ENCODE measurements at places on chromosomes 12 and 14.

- no peak for DNase-seq
Observed at GRCh38 chr14:103241531-103241930, 92.5 kb upstream of the EIF5 start.

GRCh38 chr12:105459760-105460330, 129.4 kb downstream of the C12orf75 start:
- no peak for DNase-seq

DNA sequence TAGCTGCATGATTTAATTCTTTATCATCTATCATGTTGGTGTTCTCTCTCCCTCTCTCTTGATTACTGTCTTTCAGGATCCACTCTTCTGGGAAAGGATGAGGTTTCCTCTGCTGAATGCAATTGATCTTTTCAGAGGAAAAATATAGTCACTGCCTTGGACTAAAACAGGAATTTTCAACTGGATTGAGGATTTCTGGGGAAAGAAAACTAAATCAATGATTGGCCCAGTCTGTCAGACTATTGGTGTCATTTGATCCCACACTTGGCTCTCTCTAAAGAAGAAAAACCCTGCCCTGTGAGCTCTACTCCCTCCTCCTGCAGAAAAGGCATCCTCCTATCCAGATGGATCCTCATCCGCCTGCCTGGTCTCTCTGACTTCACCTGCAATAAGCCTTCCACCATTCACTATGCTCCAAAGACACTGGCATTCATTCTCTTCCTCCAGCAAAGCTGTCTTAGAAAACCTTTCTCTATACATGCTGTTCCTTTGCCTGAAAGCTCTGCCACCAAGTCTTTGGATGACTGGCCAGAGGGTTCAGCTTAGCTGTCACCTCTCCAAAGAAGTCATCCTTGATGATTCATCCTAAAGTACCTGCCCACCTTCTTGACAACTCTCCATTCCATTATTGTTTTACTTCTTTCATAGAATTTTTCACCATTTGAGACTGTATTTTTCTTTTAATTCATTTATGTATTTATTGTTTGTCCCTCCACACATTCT, 127.7 kb upstream of the CAND1 start:
- peak; percentile 17 for DNase-seq

- no peak for DNase-seq
Observed at GRCh38 chr12:52600941-52601481, at the start of gene KRT72. KRT72 (minus strand) TSS chr12:52601463; CDS start chr12:52601452, 11 bp downstream.

GRCh38 chr12:102824218-102824835, 92.7 kb downstream of the PAH start:
- DNase-seq = peak; percentile 37

DNA sequence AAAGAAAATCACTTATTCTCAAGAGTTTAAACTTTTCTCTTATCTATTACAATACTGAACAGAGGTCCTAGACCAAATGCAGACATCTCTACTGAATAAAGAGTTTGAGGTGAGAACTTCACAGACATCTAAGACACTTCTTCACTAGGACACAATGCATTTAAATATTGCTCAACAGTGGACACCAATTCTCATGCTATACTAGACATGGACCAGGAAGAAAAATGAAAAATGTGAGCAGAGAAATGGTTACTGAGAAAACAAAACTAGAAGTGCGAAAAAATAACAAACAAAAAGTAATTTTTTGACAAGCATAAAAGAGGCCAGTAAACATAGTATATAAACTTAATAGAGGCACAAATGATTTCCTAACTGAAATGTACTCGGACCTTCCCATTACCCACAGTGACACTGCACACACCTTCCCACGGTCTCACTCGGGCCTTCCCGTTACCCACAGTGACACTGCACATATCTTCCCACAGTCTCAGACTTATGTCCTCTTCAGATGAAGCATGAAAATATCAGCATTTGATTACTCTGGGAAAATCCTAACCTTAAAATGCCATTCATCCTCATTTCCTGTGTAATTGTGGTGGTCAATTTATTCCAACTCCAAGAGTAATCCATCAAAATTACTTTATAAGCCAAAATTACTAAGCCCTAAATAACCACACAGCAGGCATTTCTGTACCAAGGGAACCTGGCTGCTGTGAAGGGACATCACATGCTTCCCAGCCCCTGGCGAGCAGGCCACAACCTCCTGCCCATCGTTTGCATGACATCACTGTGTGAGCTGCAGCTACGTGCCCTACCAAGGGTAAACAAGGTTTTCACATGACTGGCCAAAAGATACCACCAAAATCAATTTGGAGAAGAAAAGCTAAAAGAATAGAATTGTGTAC, 6.4 kb downstream of the SLC15A4 start:
- DNase-seq = no peak

DNA sequence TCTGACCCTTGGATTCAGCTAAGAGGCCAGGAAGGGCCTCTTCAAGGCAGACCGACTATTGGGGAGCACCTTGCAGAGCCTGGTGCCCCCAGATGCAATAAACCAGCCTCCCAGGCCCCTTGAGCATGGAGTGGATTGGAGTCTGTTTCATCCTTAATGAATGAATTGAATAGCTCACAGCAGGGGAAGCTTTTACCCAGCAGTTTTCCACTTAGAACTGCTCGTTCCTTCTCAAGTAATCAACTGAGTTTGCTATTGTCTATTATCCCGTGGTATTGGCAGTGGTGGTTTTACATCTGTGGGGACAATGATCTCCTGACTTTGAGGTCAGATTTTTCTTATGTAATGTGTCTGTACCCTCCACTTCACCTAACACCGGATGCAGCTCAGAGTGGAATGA, 197.6 kb downstream of the AACS start:
- no peak for DNase-seq

DNA sequence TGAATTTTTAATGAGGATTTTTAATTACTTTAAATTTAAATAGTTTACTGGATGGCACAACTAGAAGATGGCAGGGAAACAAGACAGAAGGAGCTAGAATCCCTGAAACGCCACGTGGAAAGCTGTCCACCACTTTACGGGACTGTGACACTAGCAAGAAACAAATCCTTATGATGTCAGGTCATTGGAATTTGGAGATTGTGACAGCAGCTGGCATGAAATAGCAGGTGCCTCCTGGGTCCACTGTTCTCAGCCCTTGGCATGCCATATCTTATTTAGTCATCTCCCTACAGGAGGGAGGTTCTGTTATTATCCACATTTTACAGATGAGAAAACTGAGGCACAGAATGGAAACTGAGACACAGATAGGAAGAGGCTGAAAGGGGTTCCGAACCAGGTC, 113.8 kb downstream of the BCL11B start:
- DNase-seq = peak; percentile 3

GRCh38 chr14:69675877-69676416, 64.6 kb downstream of the SUSD6 start:
- no peak for DNase-seq
